ENCODE measurements at places on chromosomes 12 and 14.

DNA sequence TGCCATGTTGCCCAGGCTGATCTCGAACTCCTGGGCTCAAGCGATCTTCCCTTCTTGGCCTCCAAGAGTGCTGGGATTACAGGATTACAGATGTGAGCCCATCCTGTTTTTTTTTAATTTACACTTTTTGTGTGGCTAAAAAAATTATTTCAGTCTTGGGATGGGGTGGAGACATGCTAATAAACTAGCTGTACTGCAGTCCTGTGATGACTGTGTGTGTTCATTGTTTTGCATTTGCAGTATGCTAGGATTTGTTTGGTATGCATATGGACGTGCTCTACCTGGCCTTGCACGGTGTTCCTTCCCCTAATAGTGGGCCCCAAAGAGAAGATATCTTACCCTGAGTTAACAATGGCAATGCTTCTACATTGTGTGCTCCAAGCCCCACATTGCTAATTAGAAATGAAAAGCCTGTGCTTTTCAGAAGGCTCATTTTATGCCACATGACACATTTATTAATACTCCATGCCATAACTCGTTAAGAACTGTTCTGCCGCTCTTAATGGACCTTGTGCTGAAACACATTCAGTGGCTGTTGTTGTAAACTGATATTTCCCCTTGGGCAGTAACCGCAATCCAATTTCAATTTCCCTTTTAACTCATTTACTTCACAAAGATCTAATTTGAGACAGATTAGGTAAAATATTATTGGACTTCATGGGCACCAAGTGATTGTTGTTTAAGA lies 86.4 kb downstream of the SCN8A start:
- no peak for DNase-seq

DNA sequence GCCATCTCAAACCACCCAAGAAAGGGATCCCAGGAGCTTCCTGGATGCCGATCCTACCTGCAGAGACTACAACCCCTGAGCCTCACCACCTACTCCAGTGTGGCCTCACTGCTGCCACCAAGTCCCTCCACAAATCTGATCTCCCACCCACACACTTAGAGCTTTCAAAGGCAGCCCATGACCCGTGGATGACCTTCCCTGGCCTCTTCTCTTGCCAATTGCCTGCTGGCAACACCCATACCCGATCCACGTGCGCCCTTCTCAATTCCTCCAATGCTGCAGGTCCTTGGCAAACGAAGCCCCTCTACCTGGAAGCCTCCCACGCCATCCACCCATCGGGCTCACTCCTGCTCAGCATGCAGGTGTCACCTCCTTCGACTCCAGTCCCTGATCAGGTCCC lies 30.7 kb downstream of the HVCN1 start:
- no peak for DNase-seq

DNA sequence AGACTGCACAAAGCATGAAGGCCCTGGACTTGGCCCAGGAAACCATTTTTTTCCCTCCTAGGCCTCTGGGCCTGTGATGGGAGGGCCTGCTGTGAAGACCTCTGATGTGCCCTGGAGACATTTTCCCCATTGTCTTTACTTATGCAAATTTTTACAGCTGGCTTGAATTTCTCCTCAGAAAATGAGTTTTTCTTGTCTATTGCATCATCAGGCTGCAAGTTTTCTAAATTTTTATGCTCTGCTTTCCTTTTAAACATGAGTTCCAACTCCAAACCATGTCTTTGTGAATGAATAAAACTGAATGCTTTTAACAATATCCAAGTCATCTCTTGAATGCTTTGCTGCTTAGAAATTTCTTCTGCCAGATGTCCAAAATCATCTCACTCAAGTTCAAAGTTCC lies 43.7 kb upstream of the TRHDE start:
- no peak for DNase-seq

DNA sequence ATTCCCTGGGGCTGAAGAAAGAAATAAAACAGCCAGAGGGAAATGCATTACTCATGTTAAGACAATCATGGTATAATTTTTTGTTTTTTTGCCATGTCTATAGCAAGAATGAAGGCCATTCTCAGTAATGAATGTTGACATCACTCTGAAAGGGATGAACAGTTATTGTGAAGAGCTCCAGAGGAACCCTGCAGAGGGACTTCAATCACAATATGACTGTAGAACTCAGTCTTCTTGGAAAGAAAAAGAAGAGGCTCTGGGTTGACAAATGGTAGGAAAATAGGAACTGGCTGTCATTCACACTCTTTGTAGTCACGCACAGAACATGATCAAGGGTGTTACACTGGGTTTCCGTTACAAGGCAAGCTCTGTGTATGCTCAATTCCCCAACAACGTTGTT lies 73.8 kb upstream of the DACT1 start:
- no peak for DNase-seq

DNA sequence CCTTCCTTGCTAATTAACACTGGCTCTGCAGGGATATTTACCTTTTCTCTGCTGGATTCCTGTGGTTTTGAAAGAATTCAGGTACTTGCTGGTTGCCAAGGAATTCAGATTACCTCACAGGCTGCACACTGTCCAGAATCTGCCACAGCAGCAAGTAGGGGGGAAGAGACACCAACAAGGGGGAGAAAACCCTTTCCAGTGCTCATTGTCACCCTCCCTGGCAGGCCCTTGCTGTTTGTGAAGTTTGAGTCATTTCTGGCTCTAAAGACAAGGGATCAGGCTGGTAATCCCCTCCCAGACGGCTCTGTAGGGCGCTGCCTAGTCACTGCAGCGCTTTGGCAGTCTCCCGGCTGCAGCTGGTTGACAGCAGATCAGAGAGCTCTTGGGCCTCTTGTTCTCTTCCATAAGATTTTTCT lies 50.8 kb downstream of the TTLL5 start:
- DNase-seq, result peak; percentile 15

GRCh38 chr12:24066865-24067264 lies 117.4 kb upstream of the SOX5 start:
- DNase-seq, result no peak

GRCh38 chr12:51382173-51382572 lies 9.0 kb downstream of the GALNT6 start:
- DNase-seq, result no peak

DNA sequence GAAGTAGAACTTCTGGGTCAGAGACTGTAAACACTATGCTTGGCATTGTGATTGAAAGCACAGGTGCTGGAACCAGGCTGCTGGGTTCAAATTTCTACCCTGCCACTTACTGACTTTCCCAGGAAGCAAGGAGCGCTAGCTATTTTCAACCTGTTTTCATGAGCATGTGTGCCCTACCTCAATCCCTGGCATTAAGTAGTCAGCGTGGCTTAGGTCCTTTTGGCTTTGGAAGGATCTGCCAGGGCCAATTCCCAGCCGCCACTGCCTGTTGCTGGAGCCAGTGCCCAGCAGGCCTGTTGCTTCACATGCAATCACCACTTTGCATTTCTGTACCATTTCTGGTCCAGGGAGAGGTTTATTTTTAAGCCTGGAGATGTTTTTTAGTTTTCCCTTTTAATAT lies 196.3 kb downstream of the TRHDE start:
- DNase-seq, result no peak

DNA sequence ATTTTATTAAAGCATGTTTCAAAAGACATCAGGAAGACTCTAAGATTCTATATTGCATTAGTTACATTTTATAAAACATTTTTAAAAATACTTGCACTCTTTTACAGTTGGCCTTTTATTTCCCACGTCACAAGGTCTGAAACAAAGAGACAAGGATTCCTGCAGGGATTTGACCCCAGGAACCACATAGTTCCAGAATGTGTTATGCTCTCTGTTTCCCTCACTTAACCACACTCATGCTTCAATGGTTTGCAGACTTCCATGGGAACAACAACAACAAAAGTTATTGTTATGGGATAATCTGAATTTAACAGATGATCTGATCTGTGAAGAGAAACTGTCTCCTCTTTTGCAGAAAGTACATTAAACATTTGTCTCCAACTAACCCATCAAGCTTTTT lies 104.3 kb upstream of the PPFIA2 start:
- no peak for DNase-seq

DNA sequence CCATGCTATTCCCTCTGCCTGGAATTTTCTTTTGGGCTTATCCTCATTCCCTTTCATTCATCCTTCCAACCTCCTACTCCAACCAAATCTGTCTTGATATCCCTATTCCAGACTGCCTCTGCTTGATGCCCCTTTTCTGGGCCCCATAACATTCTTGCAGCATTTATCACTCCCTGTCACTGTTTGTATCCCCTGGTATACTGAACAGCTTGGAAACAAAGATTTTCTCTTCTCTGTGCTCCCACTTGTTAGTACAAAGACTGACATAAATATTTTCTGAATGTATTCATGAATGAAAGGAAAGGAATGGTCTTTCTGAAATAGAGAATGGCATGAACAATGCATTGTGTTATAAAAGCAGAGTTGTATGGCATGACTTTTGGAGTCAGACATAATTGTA lies 7.5 kb downstream of the IRAK4 start:
- DNase-seq, result no peak

- DNase-seq, result no peak
These were observed 229.0 kb downstream of the SEC23A start for GRCh38 chr14:38873941-38874612.

- DNase-seq, result no peak
These were observed 63.0 kb upstream of the PRMT8 start for GRCh38 chr12:3427956-3428355.

DNA sequence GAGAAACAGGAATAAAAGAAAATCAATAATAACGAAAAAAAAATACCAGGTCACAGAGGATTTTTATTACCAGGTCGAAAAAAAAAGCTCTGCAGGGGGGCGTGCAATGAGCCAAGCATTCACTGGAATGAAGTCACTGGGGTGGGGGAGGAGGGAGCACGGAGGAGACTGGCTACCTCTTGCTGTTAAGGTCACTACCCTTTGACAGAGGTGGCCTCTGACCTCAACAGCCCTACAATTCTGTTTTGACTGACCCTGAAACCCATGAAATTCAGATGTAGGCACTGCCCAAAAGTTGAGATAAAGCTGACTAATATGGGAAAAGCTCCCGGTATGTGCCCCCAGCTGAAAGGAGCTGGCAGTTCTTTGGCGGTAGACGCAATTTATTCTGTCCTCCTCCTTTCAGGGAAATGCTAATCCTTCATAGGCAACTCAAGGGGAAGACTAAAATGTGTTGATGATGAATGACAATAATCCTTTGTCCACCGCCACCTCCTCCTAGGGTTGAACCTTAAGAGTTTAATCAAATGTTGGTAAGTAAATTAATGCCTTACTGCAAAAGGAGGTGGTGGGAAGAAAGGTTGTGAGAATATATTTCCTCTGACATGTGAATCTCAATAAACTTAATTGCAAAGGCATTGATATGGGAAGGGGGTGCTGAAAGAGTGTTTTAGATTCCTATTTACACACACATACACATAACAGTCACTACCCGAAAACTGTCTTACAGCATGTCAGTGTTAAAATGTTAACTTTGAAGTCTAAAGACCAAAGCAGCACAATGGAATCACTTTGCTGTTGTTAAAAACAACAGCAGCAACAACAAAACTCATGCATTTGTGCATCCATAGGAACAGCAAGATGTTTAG lies 6.3 kb upstream of the RIC8B start:
- DNase-seq, result no peak

- DNase-seq, result no peak
These were observed 7.3 kb downstream of the PHLDA1 start for GRCh38 chr12:76024102-76024781.

DNA sequence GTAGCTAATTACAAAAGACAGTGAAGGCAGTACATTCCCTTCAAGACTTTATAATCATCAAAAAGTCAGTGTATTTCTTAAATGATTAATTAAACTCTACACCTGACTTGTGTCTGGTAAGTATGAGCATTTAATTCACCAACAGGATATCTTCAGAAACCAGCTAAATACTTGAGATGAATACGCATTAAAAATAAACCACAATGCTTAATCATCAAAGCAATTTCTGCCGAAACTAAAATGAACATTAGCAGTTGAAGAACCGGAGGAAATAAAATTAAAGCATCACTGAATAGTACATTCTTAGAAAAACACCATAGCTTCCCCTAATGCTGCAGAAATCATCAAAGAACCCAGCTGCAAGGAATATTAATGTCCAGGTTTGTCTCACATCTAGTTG lies 32.7 kb downstream of the SLC25A21 start:
- no peak for DNase-seq

DNA sequence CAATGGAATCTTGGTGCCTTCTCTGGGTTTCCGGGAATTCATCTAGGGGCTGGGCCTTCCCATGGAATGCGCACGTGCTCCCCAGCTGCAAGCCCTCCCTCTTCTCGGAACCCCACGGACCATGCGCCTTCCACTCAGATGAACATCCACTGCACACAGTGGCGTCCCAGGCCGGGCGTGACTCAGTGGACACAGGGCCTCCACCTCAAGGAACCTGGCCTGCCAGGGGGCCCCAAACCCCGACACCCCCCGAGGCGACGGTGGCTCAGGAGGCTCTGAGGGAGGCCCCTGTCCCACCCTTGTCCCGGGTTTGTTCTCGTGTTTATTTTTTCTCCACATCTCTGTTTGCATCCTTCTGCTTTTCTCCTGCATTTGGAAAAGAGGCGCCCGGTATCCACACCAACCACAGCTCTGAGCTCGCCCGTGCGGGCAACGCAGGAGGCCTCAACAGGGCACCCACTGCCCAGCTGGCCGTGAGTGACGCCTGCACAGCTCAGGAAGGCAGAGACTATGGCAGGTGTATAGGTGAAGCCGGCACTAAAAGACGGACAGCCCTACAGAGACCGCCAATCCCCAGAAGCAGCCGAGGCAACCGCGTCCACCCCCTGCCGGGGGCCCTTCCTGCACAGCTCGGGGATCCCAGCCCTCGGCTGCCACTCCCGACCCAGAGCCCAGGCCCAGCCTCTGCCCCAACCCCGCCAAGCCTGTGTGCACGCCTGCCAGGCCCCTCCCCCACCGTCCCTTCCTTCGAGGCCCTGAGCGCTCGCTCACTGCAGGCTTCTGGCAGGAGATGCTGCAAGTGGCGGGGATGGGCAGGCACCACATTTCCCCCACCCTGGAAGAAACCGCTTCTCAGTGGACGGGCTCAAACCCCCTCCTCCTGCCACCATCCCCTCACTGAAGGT lies 23.8 kb upstream of the GALNT9 start:
- DNase-seq, result no peak

DNA sequence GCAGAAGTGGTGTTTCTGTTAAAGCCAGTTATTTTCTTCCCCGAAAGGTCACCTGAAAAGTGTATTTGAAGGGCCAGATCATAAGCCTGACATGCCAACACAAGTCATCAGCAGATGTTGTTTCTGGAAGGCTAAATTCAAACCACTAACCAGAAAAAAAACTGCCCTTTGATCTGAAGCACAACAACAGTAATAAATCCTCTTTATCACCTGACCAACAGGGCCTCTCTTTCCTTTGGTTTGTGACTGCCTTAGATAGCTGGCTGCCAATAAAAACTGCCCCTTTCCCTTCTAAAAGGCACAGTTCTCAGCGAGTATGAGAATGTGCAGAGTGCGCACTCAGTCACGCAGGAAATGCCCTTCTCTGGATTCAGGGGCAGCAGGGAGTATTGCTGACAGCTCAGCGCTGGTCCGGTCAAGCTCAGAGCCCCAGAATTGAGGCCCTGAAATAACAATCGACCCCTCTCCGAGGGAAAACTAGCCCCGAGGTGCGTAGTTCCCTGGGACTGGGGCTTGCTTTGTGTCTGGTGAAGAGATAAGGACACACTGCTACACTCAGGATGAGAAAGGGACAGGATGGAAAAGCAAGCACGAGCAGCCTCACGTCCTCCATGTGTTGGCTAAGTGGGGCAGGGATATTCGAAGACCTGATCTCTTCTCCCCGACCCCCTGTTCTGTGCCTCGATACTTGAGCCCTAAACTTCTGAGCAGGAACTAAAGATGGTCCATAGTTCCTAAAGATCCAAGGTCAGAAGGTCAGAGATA lies 184.2 kb upstream of the GZMB start:
- no peak for DNase-seq

- DNase-seq, result no peak
These were observed 19.5 kb upstream of the FZD10 start for GRCh38 chr12:130142736-130143135.
